ENCODE measurements at places on chromosomes 11 and 22.

GRCh38 chr11:131924001-131924400 is 553.6 kb downstream of the NTM start:
- DNase-seq, result no peak

- DNase-seq, result no peak
Observed at GRCh38 chr11:94794287-94795168, 26.4 kb downstream of the AMOTL1 start.

- DNase-seq, result no peak
Observed at GRCh38 chr22:39597236-39597869, 26.8 kb downstream of the CACNA1I start.

DNA sequence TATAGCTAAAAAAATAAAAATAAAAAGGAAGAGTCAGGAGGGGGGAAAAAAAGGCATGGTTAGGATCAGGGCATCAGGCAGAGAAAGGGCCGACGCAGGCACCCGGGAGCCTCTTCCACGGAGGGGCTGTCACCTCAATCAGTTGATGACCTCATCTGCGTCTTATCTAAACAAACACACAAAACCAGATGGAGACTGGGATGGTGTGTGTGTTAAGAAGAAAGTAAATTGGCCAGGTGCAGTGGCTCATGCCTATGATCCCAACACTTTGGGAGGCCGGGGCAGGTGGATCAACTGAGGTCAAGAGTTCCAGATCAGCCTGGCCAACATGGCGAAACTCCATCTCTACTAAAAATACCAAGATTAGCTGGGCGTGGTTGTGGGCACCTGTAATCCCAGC is 63.6 kb downstream of the DHCR7 start:
- DNase-seq, result no peak

GRCh38 chr11:43396617-43397016 is 37.9 kb downstream of the TTC17 start:
- no peak for DNase-seq

GRCh38 chr22:43293259-43293654 is 49.9 kb downstream of the SCUBE1 start:
- DNase-seq, result no peak

- no peak for DNase-seq
Observed at GRCh38 chr11:3123761-3124733, 41.1 kb downstream of the OSBPL5 start.

- DNase-seq, result no peak
Observed at GRCh38 chr22:27973846-27974245, 54.8 kb upstream of the PITPNB start.

- no peak for DNase-seq
Observed at GRCh38 chr11:7506243-7506642, 7.6 kb upstream of the PPFIBP2 start.

- no peak for DNase-seq
Observed at GRCh38 chr22:48581205-48581766, 1246.4 kb downstream of the BRD1 start.

- no peak for DNase-seq
Observed at GRCh38 chr11:1829039-1829820, 5.6 kb upstream of the SYT8 start.

- peak; percentile 32 for DNase-seq
Observed at GRCh38 chr11:15893080-15893492, 463.3 kb downstream of the SOX6 start.

DNA sequence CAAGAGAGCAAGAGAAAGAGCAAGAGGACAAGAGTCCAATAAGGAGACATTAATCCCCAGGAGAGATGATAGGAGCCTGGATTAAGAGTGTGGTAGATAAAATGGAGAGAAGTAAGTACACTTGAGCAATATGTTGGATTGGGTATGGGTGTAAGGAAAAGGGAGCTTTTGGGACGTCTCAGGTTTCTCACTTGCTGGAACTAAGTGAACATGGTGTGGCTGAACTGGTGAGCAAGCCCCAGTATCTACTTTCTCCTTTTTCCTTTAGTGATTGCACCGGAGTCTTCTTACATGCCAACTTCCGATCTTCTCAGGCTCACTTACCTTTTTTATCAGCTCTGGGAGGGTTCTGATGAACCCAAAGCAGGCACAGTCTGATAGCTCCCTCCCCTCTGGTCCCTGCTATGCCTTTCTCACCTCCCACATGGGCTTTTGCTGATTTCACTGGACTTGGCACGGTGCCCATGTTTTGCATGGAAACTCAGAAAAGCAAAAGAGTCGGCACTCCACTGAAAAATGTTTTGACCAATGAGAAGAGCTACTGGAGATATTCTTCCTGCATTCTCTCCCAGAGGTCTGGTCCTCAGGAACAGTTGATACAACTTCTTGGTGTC is 14.5 kb upstream of the APLNR start:
- no peak for DNase-seq

GRCh38 chr11:119423509-119424254 is 710 bp upstream of the THY1 start:
- DNase-seq, result no peak

DNA sequence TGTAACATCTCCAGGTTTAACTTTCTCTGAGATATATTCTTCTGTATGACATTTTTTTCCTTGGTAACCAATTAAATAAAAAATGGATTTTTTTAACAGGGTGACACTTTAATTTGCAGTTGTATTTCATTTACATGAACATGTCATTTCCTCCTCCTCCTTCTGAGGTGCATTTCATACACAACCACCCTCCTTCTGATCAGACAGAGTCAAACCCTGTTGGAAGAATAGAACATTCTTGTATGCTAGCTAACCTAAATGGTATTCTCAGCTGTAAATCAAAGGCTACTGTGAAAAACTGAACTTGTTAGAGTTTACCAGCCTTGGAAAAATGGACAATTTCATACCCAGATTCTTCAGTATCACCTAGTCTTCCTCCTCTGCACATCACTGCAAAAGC is 52.7 kb upstream of the CHRM4 start:
- no peak for DNase-seq

- DNase-seq, result no peak
Observed at GRCh38 chr11:132242632-132243031, 872.2 kb downstream of the NTM start.

DNA sequence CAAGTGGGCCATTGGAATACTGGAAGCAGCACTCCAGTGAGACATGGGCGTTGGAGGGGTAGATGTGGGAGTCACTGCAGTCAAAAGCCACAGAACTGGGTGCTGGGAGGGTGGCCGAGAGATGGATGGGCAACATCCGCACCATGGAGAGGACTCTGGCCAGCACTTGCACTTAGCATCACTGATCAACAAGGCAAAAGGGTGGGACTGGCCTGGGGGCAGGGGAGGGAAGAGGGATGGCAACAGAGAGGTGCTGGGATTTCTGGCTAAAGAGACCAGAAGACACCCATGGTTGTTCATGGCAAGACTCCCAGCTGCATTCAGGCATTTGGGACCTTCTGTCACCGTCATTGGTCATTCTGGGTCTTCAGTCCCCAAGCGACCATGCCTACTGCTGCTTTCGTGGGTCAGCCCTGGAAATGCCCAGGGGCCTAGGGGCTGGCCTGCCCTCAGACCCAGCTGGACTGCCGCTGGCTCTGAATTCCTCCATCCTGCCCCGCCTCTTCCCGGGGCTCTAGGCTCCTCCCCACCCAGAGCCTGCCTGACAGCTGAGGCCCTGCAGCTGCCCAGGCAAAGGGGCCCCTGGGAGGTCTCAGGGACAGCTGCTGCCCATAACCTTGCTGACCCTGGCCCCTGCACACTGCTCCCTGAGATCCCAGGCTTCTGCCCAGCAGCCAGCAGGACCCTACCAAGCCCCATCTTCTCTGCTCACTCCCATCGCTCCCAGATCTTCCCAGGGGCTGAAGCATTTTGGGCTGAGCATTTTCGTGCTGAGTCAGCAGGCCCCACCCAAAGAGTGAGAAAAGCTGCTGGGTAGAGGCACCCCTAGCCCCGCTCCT is 13.0 kb upstream of the CDC42EP2 start:
- no peak for DNase-seq

DNA sequence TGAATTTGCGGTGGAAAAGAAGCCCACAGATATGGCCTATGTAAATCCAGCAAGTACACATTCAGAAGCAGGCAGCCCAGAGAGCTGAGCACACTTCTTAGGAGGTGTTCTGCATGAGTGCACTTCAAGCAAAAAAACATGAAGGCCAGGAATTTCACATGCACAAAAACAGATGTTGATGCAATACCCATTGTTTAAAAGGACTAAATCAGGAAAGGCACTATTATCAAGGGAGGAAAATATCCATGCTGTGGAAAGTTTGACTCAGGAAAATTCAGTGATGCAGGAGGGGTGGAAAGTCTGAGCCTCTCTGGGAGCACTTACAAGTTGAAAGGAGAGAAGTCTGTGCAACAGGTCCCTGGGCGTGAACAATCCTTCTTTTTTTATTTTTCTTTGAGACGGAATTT is 15.8 kb upstream of the CARS1 start:
- DNase-seq, result peak; percentile 23

DNA sequence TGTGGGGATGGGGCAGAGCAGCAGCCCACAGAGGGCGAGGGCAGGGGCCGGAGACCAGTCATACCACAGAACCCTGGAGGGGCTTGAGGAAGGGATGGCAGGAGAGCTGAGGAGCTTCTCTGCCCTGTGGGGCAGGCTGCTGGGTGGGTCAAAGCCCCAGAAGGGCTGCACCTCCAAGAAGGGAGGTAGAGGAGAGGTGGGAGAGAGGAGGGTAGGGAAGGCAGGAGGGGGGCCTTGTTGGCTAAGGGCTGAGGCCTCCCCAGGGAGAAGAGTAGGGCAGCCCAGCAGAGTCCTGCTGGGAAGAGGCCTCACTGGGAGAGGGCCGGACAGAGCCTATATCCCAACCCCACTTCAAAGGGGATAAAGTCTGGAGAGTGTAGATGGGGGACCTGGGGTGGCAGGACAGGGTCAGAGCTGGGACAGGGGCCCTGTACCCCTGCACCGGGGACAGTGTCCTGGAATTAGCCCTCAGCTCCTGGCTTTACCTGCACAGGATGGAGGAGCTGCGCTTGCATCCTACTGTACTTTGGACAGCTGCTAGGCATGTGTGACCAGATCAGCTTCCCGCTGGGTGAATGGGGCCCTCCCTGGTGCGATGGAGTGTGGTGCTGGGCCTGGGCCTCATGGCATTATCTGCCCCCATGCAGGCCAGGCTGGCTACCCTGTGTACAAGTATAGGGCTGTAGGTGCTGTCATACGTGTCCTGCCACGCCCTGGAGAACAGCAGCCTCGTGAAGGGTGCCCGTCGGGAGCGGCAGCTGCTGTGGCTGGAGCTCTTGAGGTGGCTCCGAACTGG is 7.3 kb downstream of the DGCR6L start:
- DNase-seq, result no peak

- no peak for DNase-seq
Observed at GRCh38 chr22:27108425-27109114, 451.2 kb downstream of the MIAT start.

GRCh38 chr11:134714021-134714656 is 302.1 kb upstream of the B3GAT1 start:
- DNase-seq, result peak; percentile 98

DNA sequence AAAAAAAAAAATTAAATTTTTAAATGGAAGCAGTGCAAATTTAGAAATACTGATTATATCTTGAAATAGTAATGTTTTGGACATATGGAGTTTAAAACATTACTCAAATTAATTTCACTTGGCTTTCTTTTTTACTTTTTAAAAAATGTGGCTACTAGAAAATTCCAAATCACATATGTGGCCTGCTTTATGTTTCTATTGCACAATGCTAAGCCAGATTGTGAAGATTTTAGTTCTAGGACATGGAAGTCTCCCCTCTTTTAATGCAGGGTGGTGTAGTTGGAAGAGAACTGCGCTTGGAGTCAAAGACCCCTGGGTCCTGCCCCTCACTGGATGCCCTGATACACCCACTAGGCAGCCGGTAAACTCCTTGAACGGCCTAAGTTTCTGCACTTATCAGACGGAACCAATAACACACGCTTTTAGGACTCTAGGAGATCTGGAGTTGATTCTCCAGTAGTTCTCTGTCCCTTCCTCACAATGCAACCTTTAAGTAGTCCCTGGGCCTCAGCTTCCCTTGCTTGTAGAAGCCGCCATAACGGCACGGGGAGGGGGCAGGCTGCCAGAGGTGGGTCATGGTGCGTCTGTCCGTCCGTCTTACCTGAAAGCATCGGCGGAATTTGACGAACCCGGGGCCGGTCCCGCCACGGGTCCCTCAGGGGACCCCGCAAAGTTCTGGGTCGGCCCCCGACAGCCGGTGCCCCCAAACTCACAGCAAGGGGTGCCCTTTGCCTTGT is 505 bp downstream of the FAM227A start:
- no peak for DNase-seq

DNA sequence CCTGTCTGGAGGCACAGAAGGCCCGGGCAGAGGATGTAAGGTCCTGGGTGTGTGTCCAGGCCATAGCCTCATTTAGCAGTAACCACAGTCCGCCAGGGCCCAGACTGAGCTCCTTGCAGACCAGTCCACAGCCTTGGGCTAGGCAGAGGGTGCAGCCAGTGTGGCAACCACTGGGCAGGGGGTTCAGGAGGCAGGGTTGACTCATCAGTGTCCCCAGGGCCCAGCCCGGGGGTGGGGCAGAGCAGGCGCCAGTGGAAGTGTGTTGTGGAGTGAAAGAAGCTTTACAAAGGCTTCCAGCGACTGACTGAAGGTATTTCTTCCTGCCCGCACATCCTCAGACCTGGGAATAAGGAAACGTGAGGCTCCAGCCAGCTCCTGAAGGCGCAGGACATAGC is 27.7 kb upstream of the WNT11 start:
- DNase-seq, result no peak
